ENCODE measurements at places on chromosomes 2 and 18.

GRCh38 chr18:35142275-35142615 is 98.6 kb upstream of the ZNF397 start:
- DNase-seq: no peak

DNA sequence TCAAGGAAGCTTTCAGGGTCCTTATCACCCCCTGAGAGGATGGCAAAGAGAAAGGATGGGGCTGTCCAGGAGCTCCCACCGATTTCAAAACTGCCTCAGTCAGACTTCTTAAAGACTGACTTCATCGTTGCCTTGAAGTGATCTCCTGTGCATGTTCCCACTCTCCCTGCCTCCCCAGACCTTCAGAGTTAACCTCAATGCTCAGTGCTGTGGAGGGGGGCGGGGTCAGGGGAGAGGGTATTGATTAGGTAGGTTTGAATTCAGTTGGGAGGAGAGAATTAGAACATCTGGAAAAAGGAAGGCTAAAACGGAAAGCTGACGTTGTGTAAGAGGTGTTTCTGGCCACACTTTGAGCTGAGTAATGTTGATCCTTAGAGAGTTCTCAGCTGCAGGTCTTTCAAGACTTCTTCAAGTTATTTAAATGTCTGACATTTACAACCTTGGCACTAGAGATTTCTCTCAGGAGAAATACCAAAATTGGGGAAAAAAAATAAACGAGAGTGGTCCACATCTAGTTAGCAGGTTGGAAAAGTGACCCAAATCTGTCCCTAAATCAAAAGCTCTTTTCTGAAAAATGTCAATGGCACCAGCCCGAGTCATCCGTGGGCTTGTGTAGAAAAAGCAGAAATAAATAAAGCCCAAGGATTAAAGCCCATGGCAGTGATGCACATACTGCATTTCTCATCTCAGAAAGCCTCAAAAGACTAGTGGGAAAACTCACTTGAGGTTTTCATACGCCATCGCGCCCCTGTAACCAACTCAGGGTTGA is 134.7 kb upstream of the EPAS1 start:
- no peak for DNase-seq

- no peak for DNase-seq
These were observed 34.1 kb downstream of the NOP58 start for GRCh38 chr2:202299712-202300111.

DNA sequence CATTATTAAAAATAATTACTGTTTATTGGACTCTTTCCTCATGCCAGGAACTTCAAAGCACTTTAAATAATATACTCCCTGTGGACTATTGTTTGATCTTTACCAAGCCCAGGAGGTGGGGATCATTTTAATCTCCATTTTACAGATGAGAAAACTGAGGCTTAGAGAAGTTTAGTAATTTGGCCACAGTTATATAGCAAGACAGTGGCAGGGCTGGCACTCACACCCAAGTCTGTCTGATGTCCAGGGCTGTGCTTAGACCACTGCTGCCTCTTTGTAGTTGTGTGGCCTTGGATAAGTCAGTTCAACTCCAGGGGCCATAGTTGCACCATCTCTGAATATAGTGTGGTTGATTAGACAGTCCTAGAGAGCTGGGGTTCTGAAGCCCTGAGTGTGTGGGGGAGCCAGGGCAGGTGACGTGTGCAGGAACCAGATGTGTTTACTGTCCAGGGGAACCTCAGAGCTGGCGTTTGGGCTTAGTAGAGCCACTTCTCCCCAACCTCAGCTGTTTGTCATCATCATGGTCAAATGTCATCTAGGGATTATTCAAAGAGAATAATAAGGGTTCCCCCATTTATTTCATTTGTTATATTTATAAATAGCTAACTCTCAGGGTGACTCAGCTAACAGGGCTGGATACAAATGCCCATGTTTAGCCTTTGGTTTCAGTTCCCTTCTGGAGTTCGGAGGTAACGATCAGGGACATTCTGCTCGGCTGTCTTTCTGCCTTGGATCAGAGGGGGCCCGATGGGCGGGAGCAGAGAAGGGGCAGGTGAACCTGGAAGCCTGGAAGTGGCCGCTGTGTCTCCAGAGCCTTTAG is 68.0 kb downstream of the BOLA3 start:
- no peak for DNase-seq

DNA sequence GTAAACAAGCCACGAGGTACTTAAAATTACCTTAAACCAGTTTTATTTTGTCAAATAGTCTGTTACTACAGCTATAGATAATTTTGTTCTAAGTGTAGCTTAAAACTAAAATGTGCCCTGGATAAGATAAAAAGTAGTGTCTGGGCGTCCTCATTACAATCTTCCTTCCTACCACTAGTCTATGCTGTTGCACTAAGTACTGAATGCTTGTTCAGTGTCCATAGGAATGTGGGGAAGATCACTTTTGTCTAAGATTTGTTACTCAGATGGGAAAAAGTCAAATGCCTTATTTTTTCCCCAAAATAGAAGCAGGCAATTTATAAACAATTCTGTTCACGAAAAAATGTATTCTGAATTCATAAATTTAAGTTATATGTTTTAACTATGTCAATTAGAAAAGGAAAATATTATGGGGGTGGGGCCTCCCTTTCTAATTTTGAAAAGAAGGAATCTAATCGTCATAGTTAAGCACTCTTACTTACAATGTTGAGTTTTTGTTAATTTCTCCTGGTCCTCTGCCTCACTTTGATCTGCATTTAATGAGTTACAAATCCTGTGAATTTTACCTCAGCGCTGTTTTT is 140.4 kb upstream of the VRK2 start:
- no peak for DNase-seq

- DNase-seq: no peak
These were observed 1.6 kb downstream of the SETBP1 start for GRCh38 chr18:44682201-44682870.

GRCh38 chr18:3626929-3627458 is 177.0 kb downstream of the TGIF1 start:
- no peak for DNase-seq

GRCh38 chr18:76963936-76964335 is 141.6 kb downstream of the ZNF236 start:
- no peak for DNase-seq

- no peak for DNase-seq
These were observed 15.9 kb downstream of the C2orf74 start for GRCh38 chr2:61177727-61178549.

- no peak for DNase-seq
These were observed 57.8 kb upstream of the IGFBP2 start for GRCh38 chr2:216575465-216575864.

DNA sequence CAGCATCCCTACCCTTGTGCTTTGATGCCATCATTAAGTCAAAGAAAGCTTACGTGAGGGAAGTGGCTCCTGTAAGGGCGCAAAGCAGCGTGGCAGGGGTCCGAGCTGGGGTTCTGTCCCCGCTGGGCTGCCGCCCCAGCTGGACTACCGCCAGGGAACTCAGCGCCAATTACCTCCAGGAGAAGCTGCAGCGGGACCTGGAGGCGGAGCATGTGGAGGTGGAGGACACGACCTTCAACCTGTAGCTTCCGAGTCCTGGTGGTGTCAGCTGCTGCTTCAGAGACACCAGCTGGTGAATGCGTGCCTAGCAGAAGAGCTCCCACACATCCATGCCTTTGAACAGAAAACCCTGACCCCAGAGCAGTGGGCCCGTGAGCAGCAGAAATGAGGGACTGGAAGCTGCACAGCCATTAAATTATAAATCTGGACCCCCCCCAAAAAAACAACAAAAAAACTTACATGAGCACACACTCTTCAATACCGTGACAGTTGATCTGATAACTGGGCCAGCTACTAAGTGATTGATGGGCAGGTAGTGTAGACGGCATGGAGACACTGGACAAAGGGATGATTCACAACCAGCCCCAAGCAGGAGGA is 20.1 kb upstream of the YES1 start:
- no peak for DNase-seq

DNA sequence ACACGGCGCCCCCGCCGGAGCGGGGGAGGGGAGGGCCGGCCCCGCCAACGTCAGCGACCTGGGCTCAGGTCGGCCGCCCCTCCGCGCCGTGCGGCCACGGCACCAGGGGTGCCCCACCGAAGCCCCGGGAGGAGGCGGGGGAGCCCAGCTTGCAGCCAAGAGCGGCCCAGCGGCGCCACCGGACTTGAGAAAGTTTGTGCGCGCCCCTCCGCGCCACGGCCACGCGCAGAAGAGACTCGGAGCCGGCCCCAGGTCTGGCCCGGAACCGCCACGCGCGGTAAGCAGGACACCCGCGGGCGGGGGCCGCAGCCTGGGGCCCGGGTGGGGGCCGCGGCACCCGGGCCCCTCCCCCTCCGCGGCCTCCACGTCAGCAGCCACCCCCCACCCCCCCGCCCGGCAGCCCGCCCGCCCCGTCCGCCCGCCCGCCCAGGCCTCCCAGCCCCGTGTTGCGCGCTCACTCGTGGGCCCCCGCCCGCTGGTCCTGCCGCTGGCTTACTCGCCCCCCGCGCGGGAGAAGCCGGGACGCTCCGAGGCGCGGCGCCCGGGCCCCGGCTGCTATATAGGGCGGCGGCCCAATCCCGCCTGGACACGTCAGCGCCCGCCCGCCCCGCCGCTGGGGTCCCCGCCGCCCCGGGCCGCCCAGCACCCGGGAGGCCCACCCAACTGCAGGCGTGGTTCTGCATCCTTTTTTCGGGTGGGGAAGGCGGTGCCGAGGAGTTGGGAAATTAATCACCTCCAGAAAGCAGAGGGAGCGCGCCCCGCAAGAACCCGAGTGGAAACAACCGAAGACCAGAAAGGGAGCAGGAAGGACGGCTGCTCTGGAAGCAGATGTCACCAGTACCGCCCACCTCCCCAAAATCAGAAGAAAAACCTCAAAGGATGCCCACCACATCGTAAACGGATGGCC is 42.9 kb downstream of the HDLBP start:
- no peak for DNase-seq

GRCh38 chr18:77870199-77870598 is 620.6 kb downstream of the GALR1 start:
- DNase-seq: no peak

DNA sequence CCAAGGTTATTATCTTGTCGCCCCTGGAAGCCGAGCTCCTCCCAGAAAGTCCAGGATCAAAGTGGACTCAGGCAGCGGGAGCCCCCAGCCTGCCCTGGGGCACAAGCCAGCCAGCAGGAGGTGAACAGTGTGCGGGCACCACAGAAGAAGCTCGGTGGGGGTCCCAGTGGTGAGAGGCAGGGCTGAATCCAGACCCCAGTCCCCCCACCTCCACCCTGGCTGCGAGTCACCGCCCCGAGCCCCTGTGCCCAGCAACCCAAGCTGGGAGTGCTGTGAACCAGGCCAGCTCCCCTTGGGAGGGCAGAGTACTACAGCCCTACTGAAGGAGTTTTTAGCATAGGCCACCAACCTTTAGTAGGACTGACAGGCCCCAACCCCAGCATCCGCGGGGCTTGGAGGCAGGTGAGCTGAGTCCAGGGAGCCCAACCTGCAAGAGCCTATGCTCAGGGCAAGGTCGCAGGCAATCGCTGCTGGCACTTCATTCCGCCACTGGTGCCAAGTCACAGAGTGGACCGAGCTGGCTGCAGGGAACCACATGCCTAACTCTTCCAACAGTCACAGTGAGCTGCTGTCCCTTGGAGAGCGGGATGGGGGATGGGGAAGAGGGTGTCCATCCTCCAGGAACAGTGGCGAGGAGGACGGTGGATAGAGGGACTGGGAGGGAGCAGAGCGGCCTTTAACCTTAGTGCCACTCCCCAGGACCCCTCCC is 3.0 kb downstream of the PIEZO2 start:
- no peak for DNase-seq

GRCh38 chr2:183995632-183996031 is 602.7 kb upstream of the ZNF804A start:
- peak; percentile 55 for DNase-seq
